AG09319 (cell line): ENCODE measurements at places on chromosomes 1 and 21.

- DNase-seq = no peak
Measured at GRCh38 chr1:178266619-178267066, 172.7 kb downstream of the RASAL2 start.

GRCh38 chr1:36086529-36087232 is 2.0 kb upstream of the ADPRS start:
- DNase-seq = no peak

DNA sequence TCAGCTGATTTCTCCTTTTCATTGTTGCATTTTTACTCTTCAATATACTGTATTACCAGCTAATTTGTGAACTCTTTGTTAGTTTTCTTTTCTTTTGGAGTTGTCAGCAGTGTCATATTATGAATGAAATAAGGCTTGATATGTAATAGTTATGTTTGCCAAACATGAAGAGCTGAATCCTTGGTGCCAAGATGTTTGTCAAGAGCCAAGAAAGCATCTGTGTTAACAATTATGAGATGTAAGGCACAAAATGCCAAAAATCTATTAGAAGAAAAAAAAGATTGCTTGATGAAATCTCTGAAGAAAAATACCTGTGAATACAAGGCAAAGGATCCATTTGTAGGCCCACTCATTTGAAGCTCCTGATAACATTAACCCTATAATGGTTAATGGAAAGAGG is 48.4 kb upstream of the RNPC3 start:
- no peak for DNase-seq

- no peak for DNase-seq
Measured at GRCh38 chr1:47621977-47622376, 184.1 kb downstream of the FOXD2 start.

GRCh38 chr1:6523566-6523965 is 30.7 kb downstream of the NOL9 start:
- DNase-seq = no peak

DNA sequence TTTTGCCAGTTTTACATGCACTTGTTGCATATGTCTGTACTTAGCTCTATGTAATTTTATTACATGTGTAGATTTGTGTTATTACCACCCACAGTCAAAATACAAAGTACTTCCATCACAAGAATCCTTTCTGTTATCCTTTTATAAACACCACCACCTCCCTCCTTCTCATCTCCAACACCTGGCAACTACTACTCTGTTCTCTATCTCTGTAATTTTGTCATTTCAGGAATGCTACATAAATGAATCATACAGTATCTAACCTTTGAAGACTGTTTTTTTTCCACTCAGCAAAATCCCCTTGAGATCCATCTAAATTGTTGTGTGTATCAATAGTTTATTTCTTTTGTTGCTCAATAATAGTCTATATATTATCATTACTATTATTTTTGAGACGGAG is 64.5 kb upstream of the COP1 start:
- no peak for DNase-seq

GRCh38 chr1:15282810-15283474 is 35.9 kb downstream of the FHAD1 start:
- no peak for DNase-seq

DNA sequence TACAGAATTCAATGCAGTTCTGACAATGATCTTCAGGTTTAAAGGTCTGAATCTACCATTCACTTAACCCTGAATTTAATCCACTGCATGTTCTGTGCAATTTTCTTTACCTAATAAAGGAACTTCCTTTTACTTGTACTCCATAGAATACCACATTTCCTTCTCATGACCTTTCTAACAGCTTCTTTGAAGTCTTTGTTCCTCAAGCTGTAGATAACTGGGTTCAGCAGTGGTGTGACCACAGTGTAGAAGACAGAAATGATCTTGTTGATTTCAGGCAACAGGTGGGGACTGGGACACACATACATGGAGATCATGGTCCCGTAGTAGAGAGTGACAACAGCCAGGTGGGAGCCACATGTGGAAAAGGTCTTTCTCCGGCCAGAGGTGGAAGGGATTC is 878 bp downstream of the OR11L1 start:
- no peak for DNase-seq

DNA sequence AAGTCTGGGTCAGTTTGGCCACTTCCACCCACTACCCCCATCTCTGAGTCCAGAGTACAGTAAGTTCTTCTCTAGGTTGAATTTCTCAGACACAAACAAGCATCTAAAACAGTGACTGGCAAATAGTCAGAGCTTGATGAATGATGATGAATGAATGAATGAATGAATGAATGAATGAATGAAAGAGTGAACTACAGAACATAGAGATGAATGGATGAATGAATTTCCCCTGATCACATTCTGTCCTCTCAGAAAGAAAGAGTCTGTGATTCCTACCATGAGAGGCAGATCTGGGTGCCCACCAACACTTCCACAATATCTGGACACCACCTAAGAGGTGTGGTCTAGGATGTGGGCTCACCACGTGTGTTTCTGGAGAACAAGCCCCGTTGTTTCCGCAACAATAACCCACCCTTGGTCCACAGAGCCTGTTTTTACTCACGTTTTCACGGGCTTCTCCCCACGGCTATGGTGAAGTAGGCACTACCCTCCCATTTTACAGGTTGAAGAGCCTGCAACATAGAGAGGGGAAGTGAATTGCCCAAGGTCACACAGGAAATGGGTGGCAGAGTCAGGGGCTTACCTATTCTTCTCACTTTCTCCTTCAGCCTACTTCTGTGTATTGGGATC is 40.2 kb upstream of the IFFO2 start:
- DNase-seq = no peak

DNA sequence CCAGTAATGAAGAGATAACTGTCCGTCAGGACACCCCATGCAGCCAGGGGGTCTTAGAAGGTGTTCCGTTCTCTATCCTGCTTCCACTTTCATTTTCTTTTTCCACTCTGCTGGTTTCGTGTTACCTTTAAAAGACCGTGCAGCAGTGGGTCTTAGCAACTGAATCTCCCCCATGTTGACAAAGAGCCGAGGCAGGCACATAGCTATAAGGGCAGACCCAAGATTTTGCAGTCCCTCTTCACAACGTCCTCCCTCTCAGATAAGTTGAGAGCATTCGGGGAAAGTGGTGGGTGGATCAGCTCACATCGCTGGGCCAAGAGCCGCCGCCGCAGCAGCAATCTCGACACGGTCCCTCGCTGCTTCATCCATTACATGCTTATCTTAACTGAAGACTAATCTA is 355.5 kb downstream of the LMO4 start:
- DNase-seq = no peak

- no peak for DNase-seq
Measured at GRCh38 chr1:161733526-161733925, 12.2 kb downstream of the FCRLB start.
